Endothelial cell (in vitro differentiated cells): ENCODE measurements at places on chromosomes 4 and X. TPM values are rescaled to one million over a fixed set of nuclear protein-coding genes. Genes with fewer than 3 reads are reported as not detected.

DNA sequence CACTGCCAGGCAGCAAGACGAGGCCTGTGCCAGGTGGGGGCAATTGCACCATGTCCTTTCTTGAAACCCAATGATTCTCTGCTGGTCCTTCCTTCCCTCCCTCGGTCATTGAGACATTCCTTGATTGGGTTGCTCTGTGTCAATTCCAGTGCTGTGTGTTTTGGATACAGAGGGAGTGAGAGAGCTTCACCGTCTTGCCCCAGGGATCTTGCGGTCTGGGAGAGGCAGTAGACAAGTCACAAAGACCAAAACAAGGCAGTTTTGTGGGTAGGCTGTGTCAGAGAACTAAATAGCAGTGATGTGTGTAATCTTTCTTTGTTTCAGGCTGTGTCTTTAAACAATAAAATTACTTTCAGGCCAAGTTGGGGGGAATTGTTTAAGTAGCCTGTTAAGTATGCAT is 38.8 kb upstream of the TADA2B start:
- H3K27ac ChIP-seq, result no peak overlapping the region
- no peak for DNase-seq

CNGA1 gene
- total RNA-seq, result not detected

- no peaks in the 10 kb centered on the region for H3K36me3 ChIP-seq
- H3K4me3 ChIP-seq, result no peak overlapping the region
- DNase-seq, result no peak
Observed at GRCh38 chr4:108458681-108459080, 161.7 kb upstream of the RPL34 start.

GRCh38 chr4:66034262-66034661 is 364.0 kb upstream of the EPHA5 start:
- no peaks in the 10 kb centered on the region for H3K4me1 ChIP-seq
- H3K4me3 ChIP-seq, result no peak overlapping the region
- H3K27me3 ChIP-seq, result no peaks in the 10 kb centered on the region
- no peaks in the 10 kb centered on the region for H3K36me3 ChIP-seq
- no peak for DNase-seq

CENPVL1 gene
- not detected for total RNA-seq

GRCh38 chr4:14269824-14270223 is 642.3 kb upstream of the BOD1L1 start:
- H3K4me3 ChIP-seq, result no peak overlapping the region
- H3K27ac ChIP-seq, result no peak overlapping the region
- DNase-seq, result no peak
- no peaks in the 10 kb centered on the region for H3K27me3 ChIP-seq
- no peaks in the 10 kb centered on the region for H3K4me1 ChIP-seq
- no peaks in the 10 kb centered on the region for H3K36me3 ChIP-seq

DNA sequence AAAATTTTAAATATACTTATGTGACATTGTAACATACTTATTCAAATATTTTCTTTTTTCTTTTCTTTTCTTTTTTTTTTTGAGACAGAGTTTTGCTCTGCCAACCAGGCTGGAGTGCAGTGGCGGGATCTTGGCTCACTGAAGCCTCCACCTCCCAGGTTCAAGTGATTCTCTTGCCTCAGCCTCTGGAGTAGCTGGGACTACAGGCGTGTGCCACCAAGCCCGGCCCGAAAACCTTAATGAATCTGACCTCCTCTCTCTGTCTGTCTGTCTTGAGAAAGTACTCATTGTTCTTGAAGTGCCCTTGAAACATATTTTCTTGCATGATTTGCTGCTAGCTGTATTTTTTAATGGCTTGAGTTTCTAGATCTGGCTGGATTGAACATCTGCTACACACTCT is 136.8 kb downstream of the ANAPC4 start:
- H3K36me3 ChIP-seq, result no peaks in the 10 kb centered on the region
- H3K4me1 ChIP-seq, result no peaks in the 10 kb centered on the region
- H3K27me3 ChIP-seq, result peaks cover 3% of the 10 kb centered on the region
- H3K27ac ChIP-seq, result no peak overlapping the region
- DNase-seq, result no peak
- no peak overlapping the region for H3K4me3 ChIP-seq

GRCh38 chr4:41294445-41295062 is 37.8 kb downstream of the UCHL1 start:
- H3K36me3 ChIP-seq, result peaks cover 16% of the 10 kb centered on the region
- H3K27me3 ChIP-seq, result peaks cover 5% of the 10 kb centered on the region
- DNase-seq, result no peak
- no peak overlapping the region for H3K4me3 ChIP-seq
- no peak overlapping the region for H3K27ac ChIP-seq

GRCh38 chrX:115362334-115363095 is 73.0 kb downstream of the LUZP4 start:
- H3K4me3 ChIP-seq, result no peak overlapping the region
- no peaks in the 10 kb centered on the region for H3K27me3 ChIP-seq
- H3K27ac ChIP-seq, result no peak overlapping the region
- DNase-seq, result no peak
- H3K4me1 ChIP-seq, result peaks cover 4% of the 10 kb centered on the region

- H3K27ac ChIP-seq, result no peak overlapping the region
- no peaks in the 10 kb centered on the region for H3K27me3 ChIP-seq
- H3K4me1 ChIP-seq, result no peaks in the 10 kb centered on the region
- no peaks in the 10 kb centered on the region for H3K36me3 ChIP-seq
Observed at GRCh38 chr4:127236889-127237288, 395.9 kb upstream of the INTU start.

- no peak overlapping the region for H3K27ac ChIP-seq
- H3K36me3 ChIP-seq, result no peaks in the 10 kb centered on the region
- no peak overlapping the region for H3K4me3 ChIP-seq
- peaks cover 4% of the 10 kb centered on the region for H3K4me1 ChIP-seq
- no peaks in the 10 kb centered on the region for H3K27me3 ChIP-seq
- DNase-seq, result no peak
Observed at GRCh38 chr4:76616526-76616925, 181.5 kb downstream of the SHROOM3 start.

GBA3 gene
- not detected for total RNA-seq
